CD4-positive, alpha-beta T cell treated with Interleukin-21 for 1 hour (primary cell): ENCODE measurements at places on chromosomes 12 and 14.
A peak's percentile ranks its signal among the peaks of the same experiment; 100 is the strongest.

DNA sequence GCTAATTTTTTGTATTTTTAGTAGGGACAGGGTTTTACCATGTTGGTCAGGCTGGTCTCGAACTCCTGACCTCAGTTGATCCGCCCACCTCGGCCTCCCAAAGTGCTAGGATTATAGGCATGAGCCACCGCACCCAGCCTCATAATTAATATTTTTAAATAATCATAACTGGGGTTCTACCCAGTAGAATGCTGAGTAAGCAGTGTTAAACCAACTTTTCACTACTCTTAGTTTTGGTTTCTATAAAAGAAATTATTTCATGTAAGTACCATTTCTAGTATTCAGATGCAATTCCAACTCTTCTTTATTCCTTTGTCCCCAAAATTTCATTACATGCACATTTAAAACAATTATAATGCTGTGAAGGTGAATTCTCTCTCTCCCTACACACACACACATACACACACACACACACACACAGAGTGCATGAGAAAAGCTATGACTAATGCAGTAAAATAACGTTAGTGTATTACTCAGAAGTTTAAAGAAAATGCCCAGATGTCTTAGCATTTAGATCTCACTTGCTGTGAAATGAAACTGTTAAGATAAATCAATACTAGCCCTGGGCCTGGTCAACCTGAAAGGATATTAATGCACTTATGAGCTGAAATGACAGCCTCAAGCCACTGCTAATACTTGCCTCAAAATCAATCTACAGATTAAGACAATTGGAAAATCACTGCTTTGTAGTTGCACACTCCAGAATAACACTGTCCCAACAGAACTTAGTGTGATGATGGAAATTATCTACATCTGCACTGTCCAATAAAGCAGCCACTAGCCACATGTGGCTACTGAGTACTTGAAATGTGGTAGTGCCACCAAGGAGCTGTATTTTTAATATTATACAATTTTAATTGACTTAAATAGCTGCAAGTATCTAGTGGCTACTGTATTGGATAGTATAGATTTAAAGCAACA, 36.0 kb downstream of the PTPN21 start:
- no peak for DNase-seq

GRCh38 chr14:52898496-52898895, 52.4 kb downstream of the FERMT2 start:
- DNase-seq: no peak

- DNase-seq: no peak
Measured at GRCh38 chr12:42608196-42608825, 18.8 kb upstream of the PRICKLE1 start.

- no peak for DNase-seq
Measured at GRCh38 chr12:104802208-104802607, 155.9 kb downstream of the SLC41A2 start.

- DNase-seq: no peak
Measured at GRCh38 chr14:60956632-60957031, 24.2 kb downstream of the TRMT5 start.

DNA sequence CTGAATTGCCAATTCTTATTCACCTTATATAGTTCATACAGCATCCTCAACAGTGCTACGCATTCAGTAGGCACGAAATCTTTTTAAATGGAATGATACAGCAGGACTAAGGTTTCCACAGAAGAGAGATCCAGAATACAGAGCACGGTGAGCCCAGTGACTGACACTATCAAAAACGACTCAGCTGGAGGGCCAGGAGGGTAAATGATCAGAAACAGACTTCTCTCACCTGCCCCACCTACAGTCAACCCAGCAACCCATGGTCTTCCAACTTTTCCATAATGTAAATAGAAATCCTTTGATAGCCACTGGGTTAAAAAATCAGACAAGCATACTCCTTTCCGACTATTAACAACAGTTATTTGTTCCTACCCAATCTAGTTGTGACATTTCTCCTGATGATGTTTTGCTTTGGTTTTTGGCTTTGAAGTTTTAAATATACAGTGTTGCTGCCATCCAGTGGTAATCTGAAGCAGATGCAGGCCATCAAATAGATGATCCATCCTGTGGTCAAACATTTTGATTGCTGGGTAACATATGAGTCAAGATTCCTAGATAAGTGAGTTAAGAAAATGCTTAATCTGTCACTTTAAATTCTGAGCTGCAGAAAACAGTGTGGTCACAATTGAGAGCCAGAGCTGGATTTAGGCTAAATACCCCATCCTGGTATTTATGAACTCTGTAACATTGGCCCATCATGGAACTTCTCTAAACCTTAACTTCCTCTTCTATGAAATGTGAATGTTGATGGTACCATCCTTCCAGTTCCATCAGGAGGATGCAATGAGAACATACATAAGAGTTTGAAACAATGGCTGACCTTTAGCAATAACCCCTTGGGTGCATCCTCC, 42.0 kb downstream of the GPHB5 start:
- peak; percentile 24 for DNase-seq

DNA sequence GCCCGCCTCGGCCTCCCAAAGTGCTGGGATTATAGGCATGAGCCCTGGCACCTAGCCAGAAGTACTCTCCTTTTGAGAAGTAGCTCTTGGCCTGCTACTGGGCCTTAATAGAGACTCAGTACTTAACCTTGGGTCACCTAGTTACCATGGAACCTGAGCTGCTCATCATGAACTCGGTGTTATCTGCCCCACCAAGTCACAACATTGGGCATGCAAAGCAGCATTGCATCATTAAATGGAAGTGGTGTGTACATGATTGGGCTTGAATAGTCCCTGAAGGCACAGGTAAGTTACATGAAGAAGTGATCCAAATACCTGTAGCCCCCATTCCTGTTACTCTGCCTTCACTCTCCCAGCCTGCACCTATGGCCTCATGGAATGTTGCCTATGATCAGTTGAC, 18.0 kb upstream of the ATF7 start:
- no peak for DNase-seq

DNA sequence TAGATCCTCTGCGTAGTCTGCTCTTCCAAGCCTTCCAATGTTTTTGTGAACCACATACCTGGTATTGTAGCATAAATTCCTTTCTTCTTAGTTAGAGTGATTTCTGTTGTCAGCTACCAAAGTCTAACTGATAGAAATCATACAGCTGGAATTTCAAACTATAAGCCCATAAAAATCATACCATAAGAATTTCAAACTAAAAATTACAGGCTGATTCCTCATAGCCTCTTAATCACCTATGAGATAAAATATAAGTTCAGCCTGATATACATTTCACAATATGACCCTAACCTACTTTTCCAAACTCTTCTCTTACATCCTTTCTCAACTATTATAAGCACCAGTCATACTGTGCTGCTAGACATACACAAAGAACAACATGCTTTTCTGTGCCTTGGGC, 64.8 kb downstream of the PTHLH start:
- no peak for DNase-seq

DNA sequence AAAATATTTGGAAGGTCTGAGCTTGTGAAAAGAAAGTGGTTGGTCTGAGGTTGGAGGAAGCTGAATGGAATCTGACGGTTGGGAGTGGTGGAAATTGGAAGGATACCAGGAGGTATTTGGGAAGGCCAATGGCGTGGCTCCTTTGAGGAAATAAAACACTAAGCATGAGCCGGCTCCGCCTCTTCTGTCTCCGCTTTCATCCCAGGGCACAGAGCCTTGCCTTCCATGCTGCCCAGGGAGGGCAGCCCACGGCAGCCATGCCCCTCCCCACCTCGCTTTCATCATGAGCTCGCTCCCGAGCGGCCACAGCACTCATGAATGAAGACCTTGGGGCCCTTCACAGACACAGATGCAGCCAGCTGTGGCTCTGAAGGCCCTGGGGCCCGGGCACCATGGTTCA, 36.2 kb downstream of the HSP90AA1 start:
- no peak for DNase-seq

DNA sequence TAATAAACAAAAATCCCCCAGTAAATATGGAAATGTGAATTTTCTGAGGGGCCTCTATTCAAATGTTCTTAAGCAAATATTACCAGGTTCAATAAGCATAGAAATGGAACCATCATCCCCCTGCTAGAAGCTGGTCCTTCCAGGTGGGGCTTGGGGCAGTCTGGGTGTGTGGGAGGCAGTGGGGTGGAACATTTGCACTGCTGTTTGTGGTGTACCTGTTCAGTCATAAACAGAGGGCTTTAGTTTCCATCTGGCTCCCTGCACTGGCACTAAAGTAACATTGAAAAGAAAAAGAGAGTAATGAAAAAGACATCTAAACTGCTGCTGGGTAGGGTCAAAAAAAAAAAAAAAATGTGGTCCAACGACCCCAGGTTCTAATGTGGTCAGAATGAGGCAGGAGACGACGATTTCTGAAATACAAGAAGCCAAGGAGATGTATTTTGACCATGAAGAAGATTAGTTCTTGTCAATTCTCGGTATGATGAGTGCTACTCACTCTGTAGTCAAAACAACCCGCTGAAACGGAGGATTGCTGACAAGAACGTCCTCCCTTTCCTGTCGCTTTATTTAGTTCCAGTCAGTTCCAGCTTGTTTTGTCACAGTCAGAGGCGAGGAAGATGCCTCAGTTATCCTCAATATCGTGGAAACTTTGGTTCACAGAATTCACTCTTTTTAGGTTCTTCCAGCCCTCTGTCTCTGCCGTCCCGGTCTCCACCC, 44.2 kb upstream of the MANSC4 start:
- DNase-seq: no peak

DNA sequence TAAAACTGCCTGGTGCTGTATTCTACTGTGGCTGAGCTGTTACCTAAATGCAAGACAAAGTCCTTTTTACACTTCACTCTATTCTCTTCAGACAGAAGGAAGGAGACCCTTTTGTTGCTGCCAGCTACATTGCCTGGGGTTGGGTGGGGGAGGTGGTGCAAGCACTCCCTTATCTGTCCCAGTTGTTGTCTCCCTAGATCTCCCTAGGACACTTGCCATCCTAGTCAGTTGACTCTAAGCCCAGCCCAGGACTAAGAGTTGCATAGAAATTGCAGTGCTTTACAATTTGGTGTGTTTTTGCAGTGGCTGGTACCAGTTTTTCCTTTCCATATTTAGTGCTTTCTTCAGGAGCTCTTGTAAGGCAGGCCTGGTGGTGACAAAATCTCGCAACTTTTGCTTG, 35.1 kb downstream of the SCYL2 start:
- DNase-seq: no peak

- DNase-seq: no peak
Measured at GRCh38 chr12:132467511-132467910, 22.4 kb upstream of the FBRSL1 start.

- DNase-seq: no peak
Measured at GRCh38 chr12:15011162-15011561, 38.3 kb downstream of the PDE6H start.

- no peak for DNase-seq
Measured at GRCh38 chr12:91874086-91874865, 271.4 kb downstream of the BTG1 start.

DNA sequence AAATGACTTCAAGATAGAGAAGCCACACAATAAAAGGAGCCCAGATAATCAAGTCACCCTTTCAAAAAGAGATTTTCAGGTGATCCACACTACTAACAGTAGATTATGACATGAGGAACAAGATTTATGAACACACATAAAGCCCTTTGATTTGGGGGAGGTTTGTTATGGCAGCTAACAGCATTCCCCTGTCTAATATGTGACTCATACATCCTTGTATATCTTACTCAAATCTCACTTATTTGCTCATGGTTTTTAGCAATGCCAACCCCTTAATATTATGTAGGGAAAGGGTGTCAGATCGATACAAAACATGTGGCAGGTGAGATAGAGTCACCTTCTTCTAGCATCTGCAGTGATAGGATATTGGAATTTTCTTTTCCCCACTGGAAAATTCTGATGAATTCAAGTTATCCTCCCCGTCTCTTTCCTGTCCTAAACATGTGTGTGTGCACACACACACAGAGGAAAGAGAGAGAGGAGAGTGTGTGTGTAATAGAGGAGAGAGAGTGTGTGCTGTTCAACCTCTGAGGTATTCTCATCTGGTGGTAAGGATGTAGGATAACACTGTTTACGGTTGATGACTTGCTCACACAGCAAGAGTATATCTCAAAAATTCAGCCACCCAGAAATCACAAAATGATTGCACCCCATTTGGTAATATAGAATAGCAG, 319.9 kb downstream of the KCNC2 start:
- DNase-seq: no peak

DNA sequence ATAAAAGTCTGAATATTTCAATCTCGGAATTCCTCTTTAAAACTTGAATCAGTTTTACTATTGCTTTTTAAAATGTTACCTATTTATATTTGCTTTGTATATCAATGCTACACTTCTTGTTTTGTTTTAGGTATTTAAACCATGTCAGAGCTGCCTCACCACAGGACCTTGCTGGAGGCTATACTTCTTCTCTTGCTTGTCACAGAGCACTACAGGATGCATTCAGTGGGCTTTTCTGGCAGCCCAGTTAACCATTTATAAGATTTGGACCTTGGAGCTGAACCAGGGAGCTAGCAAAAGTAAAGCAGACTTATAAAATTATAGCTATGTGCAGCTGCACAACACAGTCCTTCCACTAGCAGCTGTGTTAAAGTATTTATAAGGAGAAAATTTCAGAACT, 12.8 kb downstream of the TRMT5 start:
- no peak for DNase-seq

DNA sequence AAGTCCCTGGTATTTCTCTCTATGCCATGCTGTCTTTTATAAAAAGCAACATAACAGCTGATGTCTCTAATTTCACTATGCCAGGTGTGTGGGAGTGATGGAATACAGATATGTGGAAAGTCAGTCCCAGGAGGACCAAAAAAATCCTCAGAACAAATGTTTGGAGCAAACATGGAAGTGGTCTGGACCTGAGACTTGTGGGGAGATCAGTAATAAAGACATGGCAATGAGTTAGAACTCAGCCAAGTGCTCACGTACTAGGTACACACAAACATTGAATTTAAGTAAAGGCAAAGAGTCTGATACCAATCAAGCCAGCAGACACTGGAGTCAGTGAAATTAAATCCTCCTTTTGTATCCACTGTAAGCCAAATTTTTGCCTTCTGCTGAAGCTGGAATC, 223.6 kb downstream of the ALG10B start:
- DNase-seq: no peak

- DNase-seq: no peak
Measured at GRCh38 chr14:53716578-53716977, 240.0 kb downstream of the BMP4 start.

DNA sequence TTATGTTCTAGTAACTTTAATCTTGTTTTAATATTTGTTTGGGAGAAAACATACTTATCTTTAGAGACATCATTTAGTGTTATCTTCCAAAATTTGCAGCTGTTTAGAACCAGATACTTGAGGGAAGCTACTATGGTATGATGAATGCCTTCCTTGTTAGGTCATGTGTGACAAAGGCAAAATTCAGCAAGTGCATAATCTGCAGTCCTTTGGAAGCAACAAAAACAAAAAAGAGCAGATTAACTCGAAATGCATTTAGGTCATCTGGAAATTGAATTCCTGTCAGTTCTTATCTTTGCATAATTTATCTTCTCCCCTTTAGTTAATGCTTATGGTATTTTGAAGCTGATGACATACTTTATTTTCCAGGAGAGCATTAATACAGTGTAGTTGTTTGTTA, 3.5 kb downstream of the FBXO34 start:
- no peak for DNase-seq
